ENCODE measurements at places on chromosomes 2 and 18.
A peak's percentile ranks its signal among the peaks of the same experiment; 100 is the strongest.

DNA sequence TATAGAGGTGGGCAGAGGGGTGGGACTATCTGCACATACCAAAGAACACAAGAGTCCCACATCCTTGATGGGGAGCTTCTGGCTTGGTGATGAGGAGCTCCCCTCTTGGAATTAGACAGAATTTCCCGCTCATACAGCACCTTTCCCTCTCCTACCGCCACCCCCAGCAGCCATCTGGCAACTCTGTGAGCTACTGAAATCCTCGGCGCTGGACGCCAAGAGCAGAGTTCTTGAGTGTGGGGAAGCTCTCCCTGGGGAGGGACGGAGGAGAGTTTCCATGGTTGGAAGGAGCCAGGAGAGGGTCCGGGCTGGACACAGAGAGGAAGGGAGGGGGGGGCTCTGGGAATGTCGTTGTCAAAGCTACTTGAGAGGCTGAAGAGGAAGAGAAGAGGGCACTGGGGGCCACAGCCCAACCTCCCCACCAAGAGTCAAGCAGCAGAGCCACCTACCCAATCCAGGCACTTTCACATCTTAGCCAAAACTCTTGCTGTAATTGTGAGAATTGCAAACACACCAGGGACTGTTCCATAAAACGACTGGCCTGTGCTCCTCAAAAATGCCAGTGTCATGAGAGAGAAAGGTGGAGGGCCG, 89.4 kb upstream of the MCFD2 start:
- DNase-seq, result no peak

DNA sequence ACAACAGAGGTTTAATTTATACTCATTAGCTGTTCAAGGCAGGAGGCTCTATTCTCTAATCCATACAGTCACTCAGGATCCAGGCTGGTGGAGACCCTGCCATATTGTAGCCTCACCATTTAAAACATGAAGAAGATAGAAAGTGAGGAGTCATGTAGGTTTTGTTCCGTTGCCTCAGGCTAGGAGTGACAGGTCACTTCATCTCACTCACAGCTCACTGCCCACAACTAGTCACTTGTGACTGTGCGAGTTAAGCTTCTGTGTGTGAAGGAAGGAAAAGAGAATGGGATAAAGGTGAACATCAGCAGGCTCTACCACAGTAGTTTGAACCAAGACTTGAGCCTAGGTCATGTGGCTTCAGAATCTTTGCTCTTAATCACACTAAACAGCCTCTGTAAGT, 9.0 kb upstream of the IGFBP2 start:
- DNase-seq, result no peak

DNA sequence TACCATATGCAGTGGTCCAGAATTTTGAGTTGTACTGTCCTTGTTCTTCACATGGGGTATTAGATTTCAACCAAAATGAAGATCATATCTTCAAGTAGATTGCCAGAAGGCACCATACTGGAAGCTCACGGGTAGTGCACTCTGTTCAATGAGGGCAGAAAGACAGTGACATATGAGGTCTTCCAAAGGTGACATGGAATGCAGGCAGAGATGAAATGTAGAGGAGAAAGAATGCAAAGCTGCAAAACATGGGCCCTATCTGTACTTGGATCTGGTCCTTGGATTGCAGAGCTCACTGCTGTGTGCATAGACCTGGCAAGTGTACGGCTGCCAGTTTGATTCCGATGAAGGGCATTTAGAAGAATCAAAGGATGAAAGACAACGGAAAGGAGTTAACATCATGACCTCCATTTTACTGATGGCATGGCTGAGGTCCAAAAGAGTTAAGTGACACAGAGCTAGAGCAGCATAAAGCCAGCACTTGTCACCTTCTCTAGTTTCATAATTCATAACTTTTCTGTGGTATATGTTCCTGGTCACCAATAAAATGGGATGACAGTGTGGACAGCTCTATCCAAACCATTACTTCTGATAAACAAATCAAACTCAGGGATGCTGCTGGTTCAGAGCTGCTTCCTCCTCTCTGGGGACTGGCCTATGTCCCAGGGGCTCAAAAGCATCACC, 64.7 kb downstream of the BCL2 start:
- DNase-seq, result no peak

DNA sequence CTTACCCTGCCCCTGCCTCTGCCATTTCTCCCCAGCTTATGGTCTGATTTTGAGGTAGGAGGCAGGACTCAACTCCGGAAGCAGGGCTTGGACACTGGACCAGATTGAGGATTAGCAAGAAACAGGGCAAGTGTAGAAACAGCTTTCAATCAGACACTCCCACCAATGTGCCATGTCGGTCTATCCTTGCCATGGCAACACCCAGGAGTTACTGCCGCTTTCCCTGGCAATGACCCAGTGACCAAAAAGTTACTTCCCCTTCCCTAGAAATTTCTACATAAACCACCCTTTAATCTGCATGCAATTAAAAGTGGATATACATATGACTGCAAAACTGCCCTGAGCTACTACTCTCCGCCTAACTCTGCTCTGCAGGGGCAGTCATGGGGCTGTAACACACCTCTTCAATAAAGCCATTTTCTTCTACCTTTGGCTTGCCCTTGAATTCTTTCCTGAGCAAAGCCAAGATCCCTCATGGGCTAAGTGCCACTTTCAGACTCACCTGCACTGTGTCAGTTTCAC, 156.7 kb downstream of the LPIN1 start:
- DNase-seq, result no peak

- no peak for DNase-seq
Measured at GRCh38 chr2:27288610-27289009, 6.4 kb downstream of the TRIM54 start.

DNA sequence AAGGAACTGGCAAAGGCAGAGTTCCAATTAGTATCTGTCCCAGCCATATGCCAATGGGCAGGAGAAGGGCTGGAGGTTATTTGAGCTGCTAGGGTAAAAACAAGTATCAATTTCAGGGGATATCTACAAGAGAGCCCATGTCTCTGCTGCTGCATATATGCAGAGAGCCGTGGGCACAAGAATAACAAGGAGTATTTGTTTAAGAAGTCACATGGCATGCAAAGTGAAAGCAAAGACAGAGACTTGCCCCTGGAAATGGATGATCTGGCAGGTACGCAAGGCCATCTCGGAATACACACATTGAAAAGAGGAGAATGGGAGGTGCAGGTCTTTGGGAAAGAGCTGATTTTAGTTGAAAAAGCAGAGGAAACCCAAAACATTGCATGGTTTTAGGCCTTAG, 170.6 kb downstream of the EVA1A start:
- DNase-seq, result no peak

DNA sequence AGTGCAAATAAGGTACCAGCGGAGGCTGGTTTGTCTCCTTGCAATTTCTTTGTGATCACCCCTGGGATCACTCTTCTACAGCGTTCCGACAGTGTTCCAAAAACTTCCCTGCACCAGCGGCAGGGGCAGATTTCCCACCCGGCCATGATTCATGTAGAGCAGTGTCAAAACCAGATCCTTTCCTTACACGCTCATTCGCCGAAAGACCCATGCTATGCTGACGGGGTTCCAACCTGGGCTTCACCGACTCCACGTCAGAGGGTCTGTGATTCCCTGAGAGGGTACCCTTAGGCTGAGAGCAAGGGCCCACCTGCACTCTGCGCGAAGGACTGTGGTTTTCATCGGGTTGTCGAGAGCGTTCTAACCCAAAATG, 423 bp upstream of the TTC27 start:
- DNase-seq, result no peak

DNA sequence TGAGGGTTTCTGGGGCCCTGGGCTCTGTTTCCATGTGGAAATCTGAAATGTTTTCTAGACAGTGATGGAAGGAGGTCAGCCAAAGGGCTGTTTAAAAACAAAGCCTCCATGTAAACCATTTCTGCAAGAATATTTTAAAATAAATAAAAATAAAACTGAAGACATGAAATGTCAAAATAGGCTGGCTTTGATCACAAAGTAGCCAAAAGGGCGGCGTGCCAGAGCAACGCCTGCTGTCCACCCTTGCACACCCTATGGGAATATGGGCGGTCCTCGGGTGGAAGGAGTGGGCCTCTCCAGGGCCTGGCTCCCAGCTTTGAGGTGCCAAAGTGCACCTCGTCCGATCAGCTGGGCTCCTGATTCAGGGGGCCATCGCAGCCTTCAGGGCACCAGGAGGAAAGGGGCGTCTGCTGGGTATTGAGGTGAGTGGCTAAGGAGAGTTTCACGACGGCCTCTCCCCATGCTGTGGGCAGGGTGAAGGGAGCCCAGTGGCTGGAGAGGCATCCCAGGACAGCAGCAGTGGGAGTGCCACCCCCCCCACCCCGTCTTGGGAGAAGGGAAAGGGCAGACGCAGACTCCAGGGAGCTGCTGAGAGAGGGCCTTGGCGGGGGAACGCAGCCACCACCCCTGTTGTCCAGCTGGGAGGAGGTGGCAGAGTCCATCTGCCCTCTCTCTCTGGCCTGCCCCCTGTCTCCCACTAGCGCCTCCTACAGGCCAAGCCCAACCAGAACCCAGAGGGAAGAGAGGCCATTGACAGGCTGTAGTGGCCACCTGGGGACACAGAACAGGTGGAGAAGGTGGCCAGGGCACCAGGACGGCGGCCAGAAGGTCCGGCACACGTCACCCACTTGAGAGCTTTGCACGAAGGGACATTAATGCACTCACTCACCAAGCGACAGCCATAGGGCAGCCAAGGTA, 5.7 kb upstream of the ERFE start:
- no peak for DNase-seq

GRCh38 chr2:188410504-188411235, 119.0 kb downstream of the GULP1 start:
- DNase-seq, result no peak

DNA sequence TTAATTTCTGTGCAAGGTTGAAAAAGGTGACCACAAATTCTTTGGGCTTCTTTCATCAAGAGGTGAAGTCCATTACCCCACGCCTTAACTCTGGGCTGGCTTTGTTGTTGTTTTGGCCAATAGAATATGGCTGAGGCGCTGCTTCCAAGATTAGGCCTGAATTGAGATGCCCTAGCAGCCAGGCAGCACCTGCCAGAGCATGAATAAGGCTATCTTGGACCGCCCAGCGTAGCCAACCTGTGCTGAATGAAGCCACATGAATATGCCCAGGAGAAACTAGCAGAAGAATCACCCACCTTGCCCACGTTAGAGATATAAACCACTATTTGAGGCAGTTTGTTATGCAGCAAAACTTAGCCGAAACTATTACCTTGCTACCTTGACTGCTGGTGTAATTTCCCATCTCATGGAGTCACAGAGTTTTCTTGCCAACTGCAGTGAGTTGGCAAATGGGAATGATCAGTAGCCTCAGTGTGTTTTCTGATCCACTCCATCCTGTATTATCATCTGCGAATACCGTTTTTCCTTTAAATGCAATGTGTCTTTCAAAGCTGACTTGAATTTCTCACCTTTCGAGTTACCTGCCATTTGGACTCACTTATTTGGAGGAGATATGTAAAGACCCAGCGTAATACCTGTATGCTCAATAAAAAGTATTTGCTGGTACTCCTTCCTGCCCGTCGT, 679 bp downstream of the TSGA10 start:
- DNase-seq, result peak; percentile 16

- DNase-seq, result no peak
Measured at GRCh38 chr18:30175621-30176225, 866.8 kb downstream of the DSC3 start.

DNA sequence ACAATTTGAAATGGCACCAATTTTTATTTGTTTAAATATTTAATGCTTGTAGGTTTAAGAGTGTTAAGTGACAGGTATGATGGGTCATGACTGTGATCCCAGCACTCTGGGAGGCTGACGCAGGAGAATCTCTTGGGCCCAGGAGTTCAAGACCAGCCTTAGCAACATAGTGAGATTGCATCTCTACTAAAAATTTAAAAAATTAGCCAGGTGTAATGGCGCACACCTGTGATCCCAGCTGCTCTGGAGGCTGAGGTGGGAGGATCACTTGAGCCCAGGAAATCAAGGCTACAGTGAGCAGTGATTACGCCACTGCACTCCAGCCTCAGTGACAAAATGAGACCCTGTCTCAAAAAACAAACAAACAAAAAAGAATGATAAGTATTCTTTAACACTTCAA, 43.0 kb upstream of the CCDC68 start:
- no peak for DNase-seq

DNA sequence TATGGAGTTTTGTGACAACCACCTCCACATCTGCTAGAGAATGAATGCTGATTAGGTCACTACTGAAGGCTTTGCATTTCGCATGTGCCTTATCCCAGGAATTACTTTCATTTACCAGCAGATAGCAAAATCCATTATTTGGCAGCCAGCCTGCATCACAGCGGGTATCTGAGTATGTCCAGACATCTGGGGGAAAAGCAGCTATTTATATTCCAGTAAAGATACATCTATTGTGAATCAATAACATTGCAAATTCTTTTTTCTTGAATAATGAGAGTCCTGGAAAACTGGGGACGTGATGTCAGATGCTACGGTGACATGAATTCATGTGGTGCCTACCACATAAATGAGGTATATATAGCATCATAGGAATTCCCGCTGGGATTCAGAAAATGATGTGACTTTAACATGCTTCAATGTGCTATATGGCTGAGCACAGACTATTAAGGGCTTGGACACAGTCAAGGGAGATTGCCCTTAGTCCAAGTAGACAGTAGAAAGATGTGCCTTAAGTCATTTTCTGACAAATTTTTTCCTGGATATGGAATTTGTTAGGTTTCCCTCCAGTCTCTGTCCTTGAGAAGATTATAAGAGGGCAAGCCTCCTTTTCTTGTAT, 84.2 kb upstream of the CD302 start:
- no peak for DNase-seq

- peak; percentile 0 for DNase-seq
Measured at GRCh38 chr2:145692971-145693478, 1173.1 kb upstream of the ZEB2 start.

- no peak for DNase-seq
Measured at GRCh38 chr2:36539631-36540030, 58.3 kb downstream of the FEZ2 start.

DNA sequence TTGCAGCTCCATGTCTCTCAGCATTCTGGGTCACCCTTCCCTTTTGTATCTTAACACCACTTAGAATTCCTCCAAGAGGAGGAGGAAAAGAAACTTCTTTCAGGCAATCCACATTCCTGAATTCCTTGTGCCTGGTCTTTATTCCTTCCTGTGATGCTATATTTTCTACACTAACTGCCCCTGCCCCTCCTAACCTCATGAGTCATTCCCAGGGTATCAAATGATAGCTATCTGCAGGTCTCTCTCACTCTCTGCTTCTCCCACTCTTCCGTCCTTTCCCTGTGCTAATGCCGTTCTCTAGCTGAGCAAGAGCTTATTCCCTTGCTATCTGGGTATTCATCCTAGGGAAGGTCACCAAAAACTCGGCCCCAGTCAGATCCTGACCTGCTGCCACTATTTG, 395.0 kb upstream of the TCF4 start:
- no peak for DNase-seq

DNA sequence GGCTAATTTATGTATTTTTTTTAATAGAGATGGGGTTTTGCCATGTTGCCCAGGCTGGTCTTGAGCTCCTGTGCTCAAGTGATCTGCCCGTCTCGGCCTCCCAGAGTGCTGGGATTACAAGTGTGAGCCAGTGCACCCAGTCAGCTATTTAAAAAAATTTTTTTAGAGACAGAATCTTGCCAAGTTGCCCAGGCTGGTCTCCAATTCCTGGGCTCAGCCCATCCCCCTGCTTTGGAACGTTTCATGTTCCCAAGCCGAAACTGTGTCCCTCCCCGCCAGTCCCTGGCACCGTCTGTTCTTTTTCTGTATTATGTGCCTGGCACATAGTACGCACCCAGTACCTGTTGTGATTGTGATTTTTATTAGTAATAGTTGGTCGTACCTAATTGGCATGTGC, 63.1 kb upstream of the MGAT5 start:
- DNase-seq, result no peak

Measured in small intestine (tissue), 16 donors.